ENCODE measurements at places on chromosomes 1 and 21.
A peak's percentile ranks its signal among the peaks of the same experiment; 100 is the strongest.

DNA sequence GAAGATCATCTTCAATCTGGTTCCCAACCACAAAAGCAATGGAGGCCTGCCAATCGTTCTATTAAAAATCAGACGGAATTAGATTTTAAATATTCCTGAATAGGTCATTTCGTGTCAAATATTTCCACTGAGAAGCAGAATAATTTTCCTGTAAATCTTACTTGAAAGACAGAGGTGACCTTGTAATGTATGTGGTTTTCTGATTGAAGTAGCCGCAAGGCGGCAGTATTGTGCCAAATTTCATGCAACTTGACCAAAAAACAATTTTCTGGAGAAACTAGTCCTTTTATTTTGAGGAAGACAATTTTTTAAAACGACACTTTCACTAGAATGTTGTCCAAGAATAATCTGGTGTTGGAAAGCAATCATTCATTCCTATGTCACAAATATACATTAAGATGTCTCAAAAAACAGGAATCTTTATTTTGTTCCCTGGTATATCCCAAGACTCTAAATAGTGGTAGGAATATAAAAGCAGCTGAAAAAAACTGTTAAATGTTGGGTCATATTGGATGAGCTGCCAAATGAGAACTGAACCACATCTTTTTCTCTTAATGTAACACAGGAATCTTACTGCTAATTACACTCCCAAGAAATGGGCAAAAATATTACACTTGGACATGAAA lies 33.6 kb downstream of the SPAG17 start:
- DNase-seq = peak; percentile 48

DNA sequence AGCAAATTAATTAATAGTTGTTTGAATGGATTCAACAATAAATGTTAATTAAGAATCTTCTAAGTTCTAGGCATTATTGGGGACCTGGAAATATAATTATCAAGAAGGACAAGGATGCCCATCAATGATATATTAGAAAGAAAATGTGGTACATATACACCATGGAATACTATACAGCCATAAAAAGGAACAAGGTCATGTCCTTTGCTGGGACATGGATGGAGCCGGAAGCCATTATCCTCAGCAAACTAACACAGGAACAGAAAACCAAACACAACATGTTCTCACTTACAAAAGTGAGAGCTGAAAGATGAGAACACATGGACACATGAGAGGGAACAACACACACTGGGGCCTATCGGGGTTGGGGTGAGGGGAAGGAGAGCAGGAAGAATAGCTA lies 141.4 kb upstream of the JUN start:
- no peak for DNase-seq

GRCh38 chr21:44800971-44801467 lies 601 bp downstream of the UBE2G2 start:
- peak; percentile 15 for DNase-seq

DNA sequence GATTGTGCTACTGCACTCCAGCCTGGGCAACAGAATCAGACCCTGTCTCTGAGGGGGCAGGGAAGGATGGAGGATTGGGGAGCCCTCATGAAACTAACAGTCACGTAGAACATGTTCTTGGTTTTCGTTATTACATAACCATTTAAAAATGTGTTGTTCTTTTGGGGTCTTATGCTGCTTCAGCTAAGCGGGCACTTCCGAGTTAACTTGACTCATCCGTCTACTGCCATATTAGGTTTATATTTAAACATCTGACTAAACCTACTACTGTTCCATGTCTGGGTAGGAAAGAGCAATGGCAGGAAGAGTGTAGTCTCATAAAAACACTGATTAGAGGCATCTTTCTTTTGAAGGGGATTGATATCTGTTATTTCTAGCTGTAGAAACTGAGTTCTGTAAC lies 59.5 kb upstream of the BMP8A start:
- DNase-seq = no peak

- DNase-seq = no peak
These were observed 71.4 kb downstream of the SLC44A5 start for GRCh38 chr1:75539230-75540116.

DNA sequence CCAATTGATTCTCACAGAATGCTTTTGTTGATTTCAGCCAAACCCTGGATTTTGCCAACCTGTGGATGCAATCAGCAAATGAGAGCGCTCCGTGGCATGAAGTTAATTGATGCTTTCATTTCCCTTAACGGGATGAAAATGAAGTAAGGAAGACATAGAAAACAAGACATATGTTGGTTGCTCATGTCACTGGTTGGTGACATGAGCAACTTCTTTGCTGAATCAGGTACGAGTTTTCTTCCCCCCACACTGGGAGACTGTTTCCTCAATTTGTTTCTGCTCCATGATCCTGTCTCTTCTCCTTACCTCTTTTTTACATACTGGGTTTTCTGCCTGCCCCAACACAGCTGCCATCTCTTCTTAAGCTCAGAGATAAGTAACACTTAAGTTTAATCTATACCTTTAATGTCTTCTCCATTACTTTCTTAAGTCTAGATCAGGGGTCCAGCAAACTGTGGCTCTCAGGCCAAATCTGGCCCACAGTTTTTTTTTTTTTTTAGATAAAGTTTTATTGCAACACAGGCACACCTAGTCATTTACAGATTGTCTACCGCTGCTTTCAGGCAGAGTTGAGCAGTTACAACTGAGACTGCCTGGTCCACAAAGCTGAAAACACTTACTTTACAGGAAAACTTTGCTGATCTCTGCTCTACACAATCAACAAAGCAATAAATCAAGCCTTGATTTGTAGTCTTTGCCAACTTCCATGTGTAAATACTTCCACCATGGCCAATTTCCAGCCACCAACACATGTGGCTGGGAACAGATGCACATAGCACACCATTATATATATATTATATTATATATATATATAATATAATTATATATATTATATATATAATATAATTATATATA lies 13.3 kb downstream of the GPR157 start:
- DNase-seq = peak; percentile 8

- DNase-seq = peak; percentile 81
These were observed at the start of gene MAP7D1 for GRCh38 chr1:36155408-36156328. Gene MAP7D1, plus strand, starts transcription at chr1:36156160. Its CDS starts 258 bp downstream, at chr1:36156418.

DNA sequence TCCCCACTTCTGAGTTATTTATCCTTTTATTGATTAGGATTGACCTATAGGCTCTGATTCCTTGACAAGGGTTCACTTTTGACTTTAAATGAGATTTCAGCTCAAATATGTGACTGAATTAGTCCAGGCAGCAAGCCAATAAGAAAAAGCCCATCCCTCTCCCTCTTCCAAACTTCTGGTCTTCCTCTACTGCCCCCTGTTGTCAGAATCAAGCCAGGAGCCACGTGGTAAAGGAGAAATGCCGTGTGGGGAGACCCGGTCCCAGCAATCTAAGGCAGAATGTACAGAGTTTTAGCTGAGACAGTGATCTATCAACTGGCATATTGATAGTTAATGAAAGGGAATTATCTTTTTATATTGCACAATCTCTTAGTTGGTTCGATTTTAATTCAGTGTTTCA lies 5.2 kb downstream of the ADAMTS5 start:
- DNase-seq = no peak

- DNase-seq = peak; percentile 67
These were observed at the start of gene RUSC1 for GRCh38 chr1:155320661-155321617. Gene RUSC1, plus strand, starts transcription at chr1:155320894. Its CDS starts 880 bp downstream, at chr1:155321774.

GRCh38 chr1:219041141-219041540 lies 132.5 kb upstream of the LYPLAL1 start:
- DNase-seq = no peak

DNA sequence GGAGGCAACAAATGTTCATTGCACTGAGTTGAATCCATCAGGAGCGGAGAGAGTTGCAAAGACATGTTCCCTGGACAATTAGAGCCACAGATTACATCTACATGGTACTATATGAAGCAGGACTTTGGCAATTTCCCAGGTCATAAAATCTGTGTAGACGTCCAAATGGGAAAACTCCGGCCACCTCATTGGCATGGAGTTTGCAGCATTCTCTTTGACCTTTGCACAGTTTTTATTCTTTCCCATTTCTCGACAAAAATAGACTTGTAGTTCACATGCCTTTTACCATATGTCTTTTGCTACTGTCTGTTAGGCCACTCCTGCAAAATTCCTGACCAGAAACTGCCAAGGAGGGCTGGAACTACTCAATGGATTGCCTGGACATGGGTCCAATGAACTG lies 48.2 kb downstream of the UBE2T start:
- DNase-seq = no peak

- peak; percentile 67 for DNase-seq
These were observed 9.7 kb downstream of the SMYD3 start for GRCh38 chr1:246497331-246497915.

- DNase-seq = no peak
These were observed 28.9 kb downstream of the ERI3 start for GRCh38 chr1:44326024-44326701.

- no peak for DNase-seq
These were observed 33.5 kb downstream of the RHBG start for GRCh38 chr1:156402331-156403020.

- DNase-seq = no peak
These were observed 111.3 kb downstream of the PLPPR5 start for GRCh38 chr1:98893371-98893770.

- no peak for DNase-seq
These were observed 83.0 kb upstream of the IVNS1ABP start for GRCh38 chr1:185400052-185400451.

DNA sequence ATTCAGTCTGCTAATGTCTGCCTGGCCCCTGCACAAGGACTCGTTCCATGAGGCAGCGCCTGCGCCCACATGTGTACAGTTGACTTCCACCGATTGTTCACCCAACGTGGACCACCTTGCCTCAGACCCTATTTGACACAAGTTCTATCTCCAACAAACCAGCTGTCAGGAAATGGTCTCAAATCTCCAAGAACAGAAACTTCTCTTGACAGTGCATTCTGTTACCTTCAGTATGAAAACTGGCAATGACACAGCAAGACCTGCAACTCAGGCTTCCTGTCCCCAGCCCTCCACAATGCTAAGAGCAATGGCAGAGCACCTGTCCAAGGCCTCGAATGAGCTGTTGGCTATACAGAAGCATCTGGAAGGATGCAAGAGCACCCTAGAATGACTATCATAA lies 102.3 kb upstream of the CLDN14 start:
- DNase-seq = no peak

GRCh38 chr1:36881068-36881405 lies 153.3 kb downstream of the GRIK3 start:
- DNase-seq = no peak

DNA sequence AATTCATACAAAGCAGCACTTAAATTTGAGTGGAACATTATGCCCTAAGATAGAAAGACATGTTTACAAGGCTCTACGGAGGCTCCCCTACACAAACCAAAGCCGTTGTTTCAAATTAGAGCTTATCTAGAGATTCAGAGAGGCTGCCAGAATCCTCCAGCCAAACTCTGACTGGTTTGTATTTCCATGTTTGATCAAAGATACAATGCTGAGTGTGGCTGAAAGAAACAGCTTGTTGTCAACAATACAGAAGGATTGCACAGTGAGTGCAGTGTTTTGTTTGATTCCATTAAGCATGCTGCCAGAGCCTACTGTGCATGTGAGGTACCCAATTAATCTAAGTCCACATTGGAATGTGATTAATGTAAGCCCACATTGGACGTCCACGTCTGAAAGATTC lies 402.7 kb downstream of the DISC1 start:
- DNase-seq = no peak

GRCh38 chr1:224544346-224545110 lies 71.6 kb upstream of the CNIH3 start:
- no peak for DNase-seq

- no peak for DNase-seq
These were observed 26.8 kb upstream of the METTL18 start for GRCh38 chr1:169821500-169821899.

GRCh38 chr21:36792505-36792967 lies 93.6 kb downstream of the SIM2 start:
- no peak for DNase-seq

GRCh38 chr1:222377428-222378088 lies 170.3 kb downstream of the HHIPL2 start:
- DNase-seq = no peak

DNA sequence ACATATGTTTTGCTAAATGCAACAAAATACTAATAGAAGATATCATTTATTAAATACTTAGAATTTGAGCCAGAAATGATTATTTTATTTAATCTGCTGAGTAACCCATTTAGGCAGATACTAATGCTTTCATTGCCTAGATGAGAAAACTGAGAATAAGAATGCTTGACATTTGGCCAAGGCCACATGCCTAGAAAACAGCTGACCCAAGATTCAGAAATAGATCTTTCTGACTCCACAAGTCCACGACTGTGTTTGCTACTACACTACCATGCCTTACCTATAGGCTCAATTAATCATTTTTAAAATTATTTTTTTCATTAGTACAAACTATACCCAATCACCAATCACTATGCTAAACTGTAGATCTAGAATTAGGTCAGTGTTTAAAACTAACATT lies 129.7 kb downstream of the ATP1B1 start:
- DNase-seq = no peak

- no peak for DNase-seq
These were observed 969 bp downstream of the ACAP3 start for GRCh38 chr1:1306661-1307260.

DNA sequence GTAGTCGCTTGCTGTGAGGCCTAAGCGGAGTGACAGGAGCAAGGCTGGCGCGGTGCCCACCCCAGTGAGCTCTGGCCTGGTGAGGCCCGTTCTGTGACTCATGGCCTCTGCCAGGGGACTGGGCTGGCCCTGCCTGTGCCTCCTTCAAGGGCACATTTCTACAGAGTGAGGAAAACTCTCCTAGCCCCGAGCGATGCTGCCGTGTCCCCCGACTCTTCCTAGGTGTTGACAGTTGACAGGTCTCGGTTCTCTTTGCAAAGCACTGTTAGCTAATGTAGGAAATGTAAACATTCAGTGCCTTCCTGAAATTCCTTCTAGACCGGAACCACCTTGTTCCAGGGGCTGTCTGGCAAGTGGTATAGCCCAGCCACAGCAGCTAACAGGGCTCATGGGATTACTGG lies 43.9 kb downstream of the ABCG1 start:
- DNase-seq = peak; percentile 11

DNA sequence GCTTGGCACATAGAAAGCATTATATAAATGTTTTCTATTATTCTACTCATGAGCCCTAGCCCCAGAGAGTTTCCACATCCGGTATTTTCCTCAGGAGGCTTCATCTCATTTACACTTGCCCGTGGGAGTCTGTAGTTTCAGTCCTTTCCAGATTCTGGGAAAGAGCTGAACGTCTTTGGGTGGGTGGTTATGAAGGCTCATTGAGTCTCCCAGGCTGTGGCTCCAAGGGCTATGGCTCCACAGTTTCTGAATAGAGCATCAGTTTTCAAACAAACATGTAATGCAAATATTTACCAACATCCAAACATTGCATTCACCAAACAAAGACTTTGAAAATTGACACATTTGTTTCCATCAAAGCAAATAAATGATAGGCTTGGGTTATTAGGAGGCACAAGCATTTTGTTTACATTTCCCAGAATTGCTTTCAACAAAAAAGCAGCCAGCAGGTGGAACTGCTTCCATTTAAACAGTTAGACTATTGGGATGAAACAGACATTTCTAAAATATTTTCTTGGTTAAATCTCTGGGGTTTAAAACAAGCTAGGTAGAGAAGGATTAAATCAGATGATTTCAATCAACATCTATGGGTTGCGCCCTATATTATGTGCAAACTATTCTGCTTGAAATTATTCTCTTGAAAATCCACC lies 1.3 kb upstream of the LEMD1 start:
- peak; percentile 79 for DNase-seq

- peak; percentile 72 for DNase-seq
These were observed 37.9 kb upstream of the MGST3 start for GRCh38 chr1:165592945-165593823.

- DNase-seq = no peak
These were observed 161.7 kb downstream of the TGFBR3 start for GRCh38 chr1:91724231-91724630.

- DNase-seq = no peak
These were observed 31.3 kb upstream of the ACTN2 start for GRCh38 chr1:236654957-236655356.

GRCh38 chr1:214604523-214604922 lies 1.5 kb downstream of the CENPF start:
- no peak for DNase-seq
